Fibroblast of the aortic adventitia (primary cell): ENCODE measurements at places on chromosomes 7 and 10. TPM values are rescaled to one million over a fixed set of nuclear protein-coding genes. Genes with fewer than 3 reads are reported as not detected.

The TWNK gene
- 4.1 and 4.8 TPM in 2 replicates for total RNA-seq

The PRKAG2 gene
- total RNA-seq = 9.6 and 10.0 TPM in 2 replicates

- DNase-seq = no peak
Observed at GRCh38 chr7:95867309-95867708, 95.0 kb downstream of the DYNC1I1 start.

The MACROH2A2 gene
- 10.0 and 12.2 TPM in 2 replicates for total RNA-seq

DNA sequence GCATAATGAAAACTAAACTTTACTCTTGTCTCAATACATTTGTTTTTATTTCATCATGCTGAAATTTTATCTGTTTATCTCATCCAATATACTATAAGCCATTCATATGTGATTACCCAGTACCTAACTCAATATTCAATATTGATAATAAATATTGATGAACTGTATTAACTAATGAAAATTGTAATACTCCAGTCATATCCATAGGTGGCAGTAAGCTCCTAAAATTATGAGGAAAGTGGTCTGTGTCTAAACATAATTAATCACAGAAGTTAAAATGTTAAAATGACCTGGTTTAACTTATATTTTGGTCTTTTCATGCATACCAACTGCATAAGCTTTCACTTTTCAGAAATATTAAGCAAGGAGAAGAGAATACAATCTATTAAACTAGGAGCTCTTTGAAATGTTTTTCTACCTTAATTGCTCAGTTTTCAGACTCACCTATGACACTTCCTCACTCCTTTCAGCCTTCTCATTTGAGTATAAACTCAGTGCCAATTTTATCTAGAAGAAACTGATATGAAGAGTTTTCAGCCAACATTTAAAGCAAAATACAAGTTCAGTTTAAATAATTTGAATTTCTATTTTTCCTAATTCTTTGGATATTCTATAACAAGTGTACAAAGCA lies 30.5 kb upstream of the VWDE start:
- no peak for DNase-seq

The EMX2 gene
- 0.18 and 1.1 TPM in 2 replicates for total RNA-seq

- DNase-seq = no peak
Observed at GRCh38 chr10:110036640-110037039, 28.9 kb downstream of the ADD3 start.

DNA sequence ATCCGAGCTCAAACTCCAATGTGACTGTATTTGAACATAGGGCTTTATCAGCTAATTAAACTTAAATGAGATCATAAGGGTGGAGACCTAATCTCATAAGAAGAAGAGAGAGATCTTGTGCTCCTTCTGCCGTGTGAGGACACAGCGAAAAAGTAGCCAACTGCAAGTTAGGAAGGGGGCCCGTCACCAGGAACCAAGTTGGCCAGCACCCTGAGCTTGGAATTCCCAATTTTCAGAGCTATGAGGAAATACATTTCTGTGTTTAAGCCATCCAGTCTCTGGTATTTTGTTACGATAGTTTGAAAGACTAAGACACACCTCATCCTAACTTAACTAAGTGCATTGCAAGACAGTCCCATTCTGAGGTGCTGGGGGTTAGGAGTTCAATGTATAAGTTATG lies 14.1 kb upstream of the WDR86 start:
- peak; percentile 59 for DNase-seq

The ZNF117 gene
- total RNA-seq = 5.1 and 7.9 TPM in 2 replicates

GRCh38 chr7:45185028-45185863 lies 27.7 kb downstream of the RAMP3 start:
- no peak for DNase-seq

The GFRA1 gene
- 0.18 and 0.49 TPM in 2 replicates for total RNA-seq

The HOGA1 gene
- total RNA-seq = 0.08 and 0.72 TPM in 2 replicates

DNA sequence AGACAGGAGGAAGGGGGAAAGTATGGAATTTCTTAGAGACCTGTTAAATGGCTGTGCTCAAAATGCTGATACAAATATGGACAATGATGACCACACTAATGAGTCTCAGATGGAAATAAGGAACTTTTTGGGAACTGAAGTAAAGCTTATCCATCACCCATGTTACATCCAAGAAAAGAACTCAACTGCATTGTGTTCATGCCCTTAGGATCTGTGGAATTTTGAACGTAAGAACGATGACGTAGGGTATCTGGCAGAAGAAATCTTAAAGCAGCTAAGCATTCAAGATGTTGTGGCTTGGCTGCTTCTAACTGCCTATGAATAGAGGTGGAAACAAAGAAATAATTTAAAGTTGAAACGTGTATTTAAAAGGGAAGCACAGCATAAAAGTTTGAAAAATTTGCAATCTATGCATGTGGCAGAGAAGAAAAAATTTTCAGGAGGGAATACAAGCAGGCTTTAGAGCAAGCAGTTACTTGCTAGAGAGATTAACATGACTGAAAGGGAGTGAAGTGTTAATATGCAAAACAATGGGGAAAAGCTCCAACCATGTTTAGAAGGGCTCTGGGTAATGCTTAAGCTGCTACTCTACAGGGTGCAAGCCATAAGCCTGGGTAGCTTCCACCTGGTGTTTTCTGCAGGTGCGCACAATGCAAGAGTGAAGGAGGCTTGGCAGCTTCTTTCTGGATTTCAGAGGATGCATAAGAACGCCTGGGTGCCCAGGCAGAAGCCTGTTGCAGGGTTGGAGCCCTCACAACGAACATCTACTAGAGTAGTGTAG lies 499.7 kb upstream of the SEMA3D start:
- DNase-seq = peak; percentile 3

- peak; percentile 15 for DNase-seq
Observed at GRCh38 chr10:100315615-100316014, 14.4 kb downstream of the PKD2L1 start.

DNA sequence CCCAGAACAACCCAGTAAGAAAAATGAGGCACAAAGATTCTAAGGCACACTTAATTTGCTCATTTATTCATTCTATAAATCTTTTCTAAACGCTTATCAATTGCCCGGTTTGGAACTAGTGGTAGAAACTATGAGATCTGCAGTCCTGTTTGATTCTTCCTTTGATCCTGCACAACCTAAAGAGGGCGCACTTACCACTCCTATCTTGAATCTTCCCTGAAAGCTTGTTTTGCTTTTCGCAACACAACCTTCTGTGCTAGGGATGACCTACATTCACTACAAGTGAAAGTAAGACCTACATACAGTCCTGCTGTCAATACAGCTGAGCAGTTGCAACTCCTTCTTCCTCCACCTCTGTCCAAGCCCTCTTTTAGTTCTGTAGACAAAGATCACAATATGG lies 12.6 kb upstream of the ARL4A start:
- peak; percentile 42 for DNase-seq
